ENCODE measurements at places on chromosomes 4 and X.

- no peak for DNase-seq
These were observed 11.4 kb downstream of the MAOB start for GRCh38 chrX:43870758-43871419.

DNA sequence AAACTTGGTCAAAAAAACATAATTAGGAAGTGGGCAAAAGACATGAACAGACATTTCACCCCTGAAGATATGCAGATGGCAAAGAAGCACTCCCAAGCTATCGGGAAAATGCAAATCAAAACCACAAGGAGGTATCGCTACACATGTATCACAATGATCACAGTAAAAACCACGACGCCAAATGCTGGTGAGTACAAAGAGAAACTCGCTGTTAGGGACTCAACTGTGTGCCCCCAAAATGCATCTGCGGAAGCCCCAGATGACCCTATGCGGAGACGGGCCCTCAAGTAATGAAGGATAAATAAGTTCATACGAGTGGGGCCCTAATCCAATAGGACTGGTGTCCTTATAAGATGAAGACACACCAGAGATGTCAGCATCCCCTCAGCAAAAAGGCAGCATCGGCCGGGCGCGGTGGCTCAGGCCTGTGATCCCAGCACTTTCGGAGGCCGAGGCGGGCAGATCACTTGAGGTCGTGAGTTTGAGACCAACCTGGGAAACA lies 10.2 kb downstream of the GAK start:
- no peak for DNase-seq

DNA sequence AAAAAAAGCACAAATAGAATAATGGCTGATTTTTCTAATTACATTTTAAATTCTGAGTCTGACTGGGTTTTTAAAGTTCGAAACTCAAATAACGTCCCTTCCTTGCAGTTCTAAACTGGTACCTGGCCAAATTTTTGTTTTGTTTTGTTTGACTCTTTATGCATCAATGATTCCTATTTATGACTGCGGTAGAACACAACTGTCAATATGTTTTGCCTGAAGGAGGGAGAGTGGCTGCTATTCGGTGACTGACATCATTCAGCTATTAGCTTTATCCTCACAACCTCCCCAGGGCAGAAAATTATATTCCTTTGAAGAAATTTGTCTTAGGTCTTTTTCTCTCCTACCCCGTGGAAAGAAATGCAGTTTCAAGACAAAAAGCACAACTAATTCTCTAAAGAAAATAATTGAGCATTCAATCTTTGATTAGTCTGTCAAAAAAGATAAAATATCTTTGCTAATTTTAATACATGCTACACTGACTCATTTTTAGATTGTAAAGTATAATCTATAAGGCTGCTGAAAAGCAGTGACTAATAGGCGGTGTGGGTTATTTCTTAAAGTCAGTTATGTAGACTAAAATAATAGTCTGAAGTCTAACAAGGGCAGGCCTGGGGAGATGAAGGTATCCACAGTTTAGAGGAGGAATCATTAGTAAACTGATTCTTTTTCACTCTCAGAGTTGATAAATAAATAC lies 61.9 kb downstream of the TMEM150C start:
- DNase-seq, result no peak

- no peak for DNase-seq
These were observed 260.6 kb upstream of the DIAPH2 start for GRCh38 chrX:96424007-96424406.

DNA sequence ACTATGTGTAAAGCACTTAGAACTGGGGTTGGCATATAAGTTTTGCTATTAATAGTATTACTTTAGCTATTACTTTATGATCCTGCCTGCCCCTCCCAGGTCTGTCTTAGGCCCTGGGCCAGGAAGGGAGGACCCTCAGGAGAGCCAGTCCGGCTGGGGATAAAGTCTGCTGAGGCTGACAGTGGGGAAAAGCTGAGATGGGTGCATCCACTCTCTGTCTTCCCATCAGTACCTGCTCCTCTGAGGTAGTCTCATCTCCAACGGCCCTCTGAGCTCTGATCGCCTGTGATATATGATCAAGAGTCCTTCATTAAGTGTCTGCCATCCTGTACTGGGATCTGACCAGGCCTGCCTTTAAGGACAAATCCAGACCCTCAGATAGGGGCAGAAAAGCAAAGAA lies 156.5 kb upstream of the PJA1 start:
- DNase-seq, result no peak

DNA sequence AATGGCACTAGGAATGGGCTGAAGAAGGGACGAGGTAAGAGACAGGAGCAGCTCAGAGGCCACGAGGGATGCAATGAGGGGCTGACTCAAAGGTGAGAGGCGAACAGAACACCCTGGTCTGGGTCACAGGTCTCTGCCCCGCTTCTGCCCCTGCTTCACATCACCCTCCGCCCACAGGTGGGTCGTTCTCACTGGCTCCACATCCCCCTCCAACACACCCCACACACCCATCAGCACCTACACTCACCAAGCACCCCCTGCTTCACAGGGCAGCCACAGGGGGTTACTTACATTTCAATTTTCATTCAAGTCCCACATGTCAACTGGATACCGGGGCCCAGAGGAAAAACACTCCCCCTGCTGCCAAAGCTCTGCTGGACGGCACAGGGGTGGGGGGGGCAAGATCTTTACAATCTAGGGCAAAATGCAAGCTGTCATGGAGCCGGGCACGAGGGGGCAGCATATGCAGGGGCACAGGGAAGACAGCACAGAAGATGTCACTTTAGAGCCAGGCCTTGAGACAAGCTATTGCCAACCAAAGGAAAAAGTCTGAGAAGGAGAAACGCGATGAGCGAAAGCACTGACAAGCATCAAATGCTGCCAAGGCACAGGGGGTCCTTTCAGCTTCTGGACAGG lies 94.0 kb downstream of the AFAP1 start:
- no peak for DNase-seq

DNA sequence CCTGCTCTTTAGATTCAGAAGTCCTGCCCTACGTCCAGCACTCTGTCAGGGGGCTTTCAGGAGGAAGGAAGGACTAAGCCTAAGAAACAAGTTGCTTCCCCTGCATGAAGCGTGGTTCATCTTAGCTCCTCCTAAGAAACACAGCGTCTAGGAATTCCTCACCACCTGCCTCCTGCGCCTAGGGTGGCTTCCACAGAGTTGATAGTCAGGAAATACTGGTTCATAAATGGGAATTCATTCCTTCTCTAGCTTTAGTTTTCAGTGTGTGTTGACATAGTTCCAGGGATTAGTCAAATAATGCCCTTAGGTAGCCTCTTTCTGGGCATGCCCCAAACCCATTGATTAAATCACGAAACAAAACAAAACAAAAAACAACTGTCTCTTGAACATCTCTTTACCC lies 1.7 kb upstream of the MXRA5 start:
- DNase-seq, result no peak

DNA sequence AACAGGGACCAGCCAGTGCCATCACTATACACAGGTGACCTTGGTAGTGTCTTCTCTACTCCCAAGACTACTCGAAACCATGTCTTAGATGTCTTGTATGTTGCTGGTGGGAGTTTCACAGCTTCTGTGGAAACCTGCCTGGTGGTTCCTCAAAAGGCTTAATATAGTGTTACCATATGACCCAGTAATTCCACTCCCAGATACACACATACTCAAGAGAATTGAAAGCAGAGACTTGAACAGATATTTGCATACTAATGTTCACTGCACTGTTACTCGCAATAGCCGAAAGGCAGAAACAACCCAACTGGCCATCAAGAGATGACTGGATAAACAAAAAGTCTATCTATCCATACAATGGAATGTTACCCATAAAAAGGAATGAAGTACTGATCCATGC lies 3.1 kb downstream of the TFDP3 start:
- no peak for DNase-seq

DNA sequence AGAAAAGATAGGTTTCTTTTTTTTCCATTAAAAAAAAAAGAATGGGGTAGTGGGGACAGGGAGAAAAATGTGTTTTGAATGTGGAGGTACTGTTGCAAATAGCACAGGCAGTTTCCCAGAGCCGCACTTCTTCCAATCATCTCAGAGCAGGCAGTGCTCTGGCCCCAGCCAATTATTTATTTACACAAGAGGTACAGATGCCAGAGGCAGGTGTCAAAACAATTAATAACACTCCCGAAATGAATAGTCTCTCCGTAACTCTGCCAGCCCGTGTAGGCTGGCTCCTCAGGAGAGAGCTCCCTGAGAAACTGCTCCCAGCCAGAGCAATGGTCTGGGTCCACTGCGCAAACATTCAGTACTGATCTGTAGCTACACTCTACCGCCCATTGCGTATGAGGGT lies 130.8 kb upstream of the IL1RAPL2 start:
- DNase-seq, result no peak

DNA sequence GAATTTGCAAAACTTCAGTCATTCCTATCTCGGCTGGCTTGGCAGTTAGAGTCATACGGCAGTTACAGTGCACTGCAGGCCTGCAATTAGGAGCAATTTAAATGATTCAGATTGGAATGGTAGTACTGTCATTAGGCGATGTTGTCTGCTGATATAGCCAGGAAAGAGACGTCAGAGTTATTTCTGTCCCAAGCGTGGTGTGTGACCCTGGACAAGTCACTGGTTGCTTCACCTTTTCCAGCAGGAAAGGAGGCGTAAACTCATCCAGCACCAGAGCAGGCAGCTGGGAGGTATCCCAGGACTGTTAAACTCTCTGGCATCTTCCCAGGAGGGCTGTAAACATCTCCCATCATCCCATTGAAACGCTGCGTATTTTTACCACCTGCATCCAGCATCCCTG lies 836 bp upstream of the LNX1 start:
- no peak for DNase-seq

DNA sequence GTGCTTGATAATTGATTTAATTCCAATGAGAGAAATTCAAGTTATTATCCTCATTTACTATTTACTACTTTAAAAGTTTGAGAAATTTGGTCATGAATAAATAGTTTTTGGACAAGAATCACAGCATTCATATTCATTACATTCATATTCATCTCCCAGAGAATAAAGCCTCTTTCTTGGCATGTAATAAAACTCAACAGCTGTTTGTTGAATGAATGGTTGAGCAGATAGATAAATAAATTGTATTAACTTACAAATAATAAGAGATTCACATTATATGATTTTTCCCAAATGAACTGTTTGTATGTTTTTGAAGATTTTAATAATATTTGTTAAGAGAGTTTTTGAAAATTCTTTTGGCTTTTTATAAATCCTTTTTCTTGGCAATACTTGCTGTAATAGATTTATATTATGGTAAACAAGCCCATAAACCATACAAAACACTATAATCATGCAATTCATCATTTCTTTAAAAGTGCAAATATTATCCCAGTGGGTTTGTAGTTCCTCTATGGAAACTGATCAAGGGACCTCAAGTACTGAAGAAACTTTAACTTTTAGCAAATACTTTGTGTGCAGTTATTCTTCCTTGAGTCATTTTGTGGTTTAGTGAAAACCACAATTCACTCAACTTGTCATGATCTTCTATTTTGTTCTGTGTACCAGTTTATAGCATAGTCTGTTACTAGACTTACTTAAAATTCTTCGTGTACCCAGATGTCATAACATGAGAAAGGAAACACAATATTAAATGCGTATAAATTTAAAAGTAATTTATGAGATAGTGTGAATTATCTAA lies 371.8 kb downstream of the ADGRL3 start:
- DNase-seq, result no peak

DNA sequence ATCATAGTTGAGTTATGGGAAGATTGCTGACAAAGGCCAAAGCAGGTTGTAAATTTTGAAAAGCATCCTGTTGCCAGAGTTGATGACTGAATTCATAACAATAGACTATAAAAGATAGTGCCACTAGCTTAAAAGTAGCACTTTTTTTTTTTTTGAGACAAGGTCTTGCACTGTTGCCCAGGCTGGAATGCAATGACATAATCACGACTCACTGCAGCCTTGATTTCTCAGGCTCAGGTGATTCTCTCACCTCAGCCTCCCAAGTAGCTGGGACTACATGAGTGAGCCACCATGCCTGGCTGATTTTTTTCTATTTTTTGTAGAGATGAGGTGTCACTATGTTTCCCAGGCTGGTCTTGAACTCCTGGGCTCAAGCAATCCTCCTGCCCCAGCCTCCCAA lies 122.7 kb downstream of the SPOCK3 start:
- no peak for DNase-seq

Measured in GM18507 (cell line).